ENCODE measurements at places on chromosomes 7 and 10.
A peak's percentile ranks its signal among the peaks of the same experiment; 100 is the strongest.

- DNase-seq, result no peak
Observed at GRCh38 chr10:10662716-10663408, 354.8 kb upstream of the CELF2 start.

DNA sequence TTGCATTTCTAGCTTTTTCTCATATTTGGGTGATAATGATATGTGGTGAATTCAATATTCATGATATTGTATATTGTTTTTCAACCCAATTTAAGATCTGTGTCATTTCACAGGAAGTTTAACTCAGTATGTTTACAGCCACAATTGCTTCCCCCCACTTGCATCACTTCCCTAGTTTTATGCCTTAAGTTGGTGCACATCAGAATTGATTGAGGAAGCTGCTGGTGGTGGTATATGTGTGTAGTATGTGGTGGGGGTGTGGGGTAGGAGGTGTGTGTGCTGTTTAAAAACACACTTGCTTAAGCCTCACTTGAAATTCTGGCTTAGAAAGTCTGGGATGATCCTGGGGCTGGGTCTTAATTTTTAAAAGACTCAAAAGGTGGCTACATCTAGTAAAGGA lies 245.1 kb upstream of the AOAH start:
- no peak for DNase-seq

GRCh38 chr10:115948465-115948864 lies 324.5 kb downstream of the GFRA1 start:
- DNase-seq, result no peak

GRCh38 chr10:50635286-50635685 lies 11.5 kb upstream of the SGMS1 start:
- no peak for DNase-seq

DNA sequence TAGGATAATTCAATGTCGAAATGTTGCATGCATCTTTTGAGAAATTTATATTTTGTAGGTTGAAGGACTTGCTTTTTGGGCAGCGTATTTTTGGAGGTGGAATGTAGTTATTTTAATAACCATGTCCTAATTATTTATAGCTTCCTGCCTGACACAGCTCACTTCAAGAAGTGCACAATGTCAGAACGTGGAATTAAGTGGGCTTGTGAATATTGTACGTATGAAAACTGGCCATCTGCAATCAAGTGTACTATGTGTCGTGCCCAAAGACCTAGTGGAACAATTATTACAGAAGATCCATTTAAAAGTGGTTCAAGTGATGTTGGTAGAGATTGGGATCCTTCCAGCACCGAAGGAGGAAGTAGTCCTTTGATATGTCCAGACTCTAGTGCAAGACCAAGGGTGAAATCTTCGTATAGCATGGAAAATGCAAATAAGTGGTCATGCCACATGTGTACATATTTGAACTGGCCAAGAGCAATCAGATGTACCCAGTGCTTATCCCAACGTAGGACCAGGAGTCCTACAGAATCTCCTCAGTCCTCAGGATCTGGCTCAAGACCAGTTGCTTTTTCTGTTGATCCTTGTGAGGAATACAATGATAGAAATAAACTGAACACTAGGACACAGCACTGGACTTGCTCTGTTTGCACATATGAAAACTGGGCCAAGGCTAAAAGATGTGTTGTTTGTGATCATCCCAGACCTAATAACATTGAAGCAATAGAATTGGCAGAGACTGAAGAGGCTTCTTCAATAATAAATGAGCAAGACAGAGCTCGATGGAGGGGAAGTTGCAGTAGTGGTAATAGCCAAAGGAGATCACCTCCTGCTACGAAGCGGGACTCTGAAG lies 620 bp downstream of the ZRANB1 start:
- no peak for DNase-seq

GRCh38 chr10:109726473-109726872 lies 196.8 kb downstream of the XPNPEP1 start:
- DNase-seq, result no peak

DNA sequence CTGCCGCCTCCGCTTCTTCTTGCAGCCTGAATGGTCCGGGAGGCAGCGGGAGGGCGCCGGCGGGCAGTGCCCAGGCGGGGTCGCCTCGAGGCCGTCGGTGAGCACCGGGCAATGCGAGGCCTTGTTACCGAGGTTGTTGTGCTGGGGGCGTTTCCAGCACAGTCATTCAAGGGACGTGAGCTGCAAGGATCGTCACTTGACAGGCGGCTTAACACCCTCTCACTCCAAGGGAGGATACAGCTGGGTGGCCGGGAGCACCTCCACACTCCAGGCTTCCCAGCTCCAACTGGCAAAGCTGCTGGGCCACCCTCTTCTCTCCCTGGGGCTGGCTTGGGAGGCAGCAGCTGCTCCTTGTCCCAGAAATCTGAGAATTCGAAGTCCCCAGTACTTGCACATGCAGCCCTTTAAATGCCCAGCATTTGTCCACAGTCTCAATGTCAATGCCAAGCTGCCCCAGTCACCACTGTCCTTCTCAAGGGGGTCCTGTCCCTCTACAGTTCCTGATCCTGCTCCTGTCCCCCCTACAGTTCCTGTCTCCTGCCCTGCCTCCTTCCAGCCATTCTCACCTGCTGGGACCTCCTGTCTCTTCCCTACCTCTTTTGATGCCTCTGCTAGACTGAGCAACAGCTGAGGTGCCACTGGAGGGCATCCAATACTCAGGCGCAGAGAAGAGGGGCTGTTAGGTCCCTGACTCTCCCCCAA lies 4.4 kb upstream of the HOXA11 start:
- peak; percentile 79 for DNase-seq

DNA sequence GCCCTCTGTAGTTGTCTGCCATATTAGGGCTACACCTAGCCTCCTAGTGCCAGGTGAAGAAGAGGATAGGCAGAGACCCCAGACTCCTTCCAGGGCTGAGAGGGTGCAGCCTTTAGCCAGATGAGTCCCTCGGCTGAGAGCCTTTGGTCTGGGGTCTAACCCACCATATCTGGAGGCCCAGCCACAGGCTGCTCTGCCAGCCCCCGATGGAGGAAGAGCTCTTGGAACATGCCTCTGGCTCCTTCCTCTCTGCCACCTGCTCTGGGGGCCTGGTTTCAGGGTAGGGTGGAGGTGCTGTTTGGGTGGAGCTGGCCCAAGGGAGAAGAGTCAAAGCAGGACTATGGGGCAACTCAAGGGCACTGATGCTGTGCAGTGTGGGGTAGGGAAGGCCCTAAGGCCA lies 1.4 kb downstream of the LRRC18 start:
- no peak for DNase-seq

DNA sequence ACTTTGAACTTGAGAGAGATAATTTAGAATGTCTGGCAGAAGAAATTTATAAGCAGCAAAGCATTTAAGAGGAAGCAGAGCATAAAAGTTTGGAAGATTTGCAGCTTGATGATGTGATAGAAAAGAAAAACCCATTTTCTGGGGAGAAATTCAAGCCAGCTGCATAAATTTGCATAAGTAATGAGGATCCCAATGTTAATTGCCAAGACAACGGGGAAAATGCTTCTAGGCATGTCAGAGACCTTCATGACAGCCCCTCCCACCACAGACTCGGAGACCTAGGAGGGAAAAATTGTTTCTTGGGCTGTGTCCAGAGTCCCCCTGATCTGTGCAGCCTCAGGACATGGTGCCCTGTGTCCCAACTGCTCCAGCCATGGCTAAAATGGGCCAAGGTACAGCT lies 263.6 kb upstream of the POT1 start:
- DNase-seq, result no peak

- DNase-seq, result peak; percentile 54
Observed at GRCh38 chr7:151013733-151014497, 10.4 kb downstream of the ATG9B start.

DNA sequence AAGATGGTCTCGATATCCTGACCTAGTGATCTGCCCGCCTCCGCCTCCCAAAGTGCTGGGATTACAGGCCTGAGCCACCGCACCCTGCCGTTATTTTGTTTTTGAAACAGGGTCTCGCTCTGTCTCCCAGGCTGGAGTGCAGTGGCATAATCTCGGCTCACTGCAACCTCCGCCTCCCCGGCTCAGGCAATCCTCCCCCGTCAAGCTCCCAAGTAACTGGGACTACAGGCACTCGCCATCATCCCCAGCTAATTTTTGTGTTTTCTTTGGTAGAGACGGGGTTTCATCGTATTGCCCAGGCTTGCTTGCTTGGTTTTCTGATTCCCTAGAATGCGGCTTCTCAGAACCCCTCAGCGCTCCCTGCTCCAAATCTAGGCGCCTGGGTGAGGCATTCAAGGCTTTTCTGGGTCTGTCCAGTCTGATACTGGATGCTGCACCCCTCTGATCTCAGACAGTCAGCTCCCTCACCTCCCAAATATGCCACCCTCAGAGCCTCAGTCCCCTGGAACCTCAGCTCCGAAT lies 1.3 kb downstream of the TFR2 start:
- DNase-seq, result no peak

DNA sequence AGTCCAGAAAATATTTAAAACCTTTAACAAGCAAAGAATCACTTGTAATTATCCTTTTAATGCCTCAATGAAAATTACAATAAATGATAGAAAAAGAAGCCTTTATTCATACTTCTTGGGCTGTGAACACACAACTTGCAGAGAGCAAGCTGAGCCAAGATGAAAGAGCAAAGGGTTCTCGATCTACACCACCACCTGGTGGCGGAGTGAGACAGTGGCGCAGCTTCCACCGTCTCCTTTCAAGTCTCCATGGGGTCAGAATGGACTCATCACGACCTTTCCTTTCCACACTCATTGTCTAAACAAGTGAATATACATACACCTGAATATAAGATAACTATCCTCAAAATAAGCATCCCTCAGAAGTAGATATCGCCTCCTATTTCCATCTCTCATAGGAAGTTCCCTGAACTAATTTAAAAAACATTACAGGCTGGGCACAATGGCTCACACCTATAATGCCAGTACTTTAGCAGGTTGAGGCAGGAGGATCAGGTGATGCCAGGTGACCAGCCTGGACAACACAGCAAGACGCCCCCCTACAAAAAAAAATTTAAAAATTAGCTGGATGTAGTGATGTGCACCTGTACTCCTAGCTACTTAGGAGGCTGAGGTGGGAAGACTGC lies 40.7 kb downstream of the ATE1 start:
- peak; percentile 36 for DNase-seq

- no peak for DNase-seq
Observed at GRCh38 chr7:14092331-14092730, 102.9 kb upstream of the ETV1 start.

GRCh38 chr7:79176859-79177477 lies 276.5 kb downstream of the MAGI2 start:
- no peak for DNase-seq

GRCh38 chr10:60299961-60300883 lies 89.5 kb downstream of the ANK3 start:
- DNase-seq, result no peak

DNA sequence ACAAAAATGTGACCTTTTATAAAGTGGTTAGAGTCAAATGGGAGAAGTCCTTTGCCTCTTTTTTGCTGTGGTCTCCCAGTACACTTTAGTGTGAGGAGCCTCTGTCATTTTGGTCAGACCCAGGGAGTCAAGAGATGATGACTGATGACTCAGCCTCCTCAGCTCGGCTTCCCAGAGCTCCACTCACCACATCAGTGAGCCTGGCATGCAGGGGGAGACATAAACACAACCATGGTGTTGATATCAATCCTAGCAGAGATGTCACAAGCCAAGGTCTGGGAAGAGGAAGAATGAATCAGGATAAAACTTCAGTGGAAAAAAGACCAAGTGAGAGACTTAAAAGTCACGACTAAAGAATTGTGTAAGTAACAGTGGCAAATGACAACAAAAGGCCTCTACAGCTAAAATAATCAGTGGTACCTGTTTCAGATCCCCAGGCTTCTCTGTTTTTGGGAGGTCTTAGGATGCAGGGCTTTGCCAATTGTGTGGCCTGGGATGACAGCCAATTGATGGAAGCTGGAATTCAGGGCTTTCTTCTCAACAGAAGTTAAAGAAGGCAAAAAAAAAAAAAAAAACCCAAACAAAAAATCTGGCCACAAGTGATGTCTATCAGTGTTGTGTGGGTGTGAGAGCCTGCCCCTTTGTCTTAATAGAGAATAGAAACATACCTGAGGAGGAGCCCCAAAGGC lies 50.2 kb downstream of the TFAM start:
- no peak for DNase-seq

- DNase-seq, result no peak
Observed at GRCh38 chr7:3518546-3518945, 217.5 kb downstream of the SDK1 start.

GRCh38 chr7:134879815-134880475 lies 100.5 kb downstream of the CALD1 start:
- no peak for DNase-seq

GRCh38 chr10:34815185-34816084 lies at the start of gene PARD3:
Gene PARD3 (minus strand): TSS chr10:34815296. CDS start chr10:34814995, 301 bp downstream.
- DNase-seq, result peak; percentile 60

- no peak for DNase-seq
Observed at GRCh38 chr7:103793614-103794013, 195.8 kb downstream of the RELN start.

DNA sequence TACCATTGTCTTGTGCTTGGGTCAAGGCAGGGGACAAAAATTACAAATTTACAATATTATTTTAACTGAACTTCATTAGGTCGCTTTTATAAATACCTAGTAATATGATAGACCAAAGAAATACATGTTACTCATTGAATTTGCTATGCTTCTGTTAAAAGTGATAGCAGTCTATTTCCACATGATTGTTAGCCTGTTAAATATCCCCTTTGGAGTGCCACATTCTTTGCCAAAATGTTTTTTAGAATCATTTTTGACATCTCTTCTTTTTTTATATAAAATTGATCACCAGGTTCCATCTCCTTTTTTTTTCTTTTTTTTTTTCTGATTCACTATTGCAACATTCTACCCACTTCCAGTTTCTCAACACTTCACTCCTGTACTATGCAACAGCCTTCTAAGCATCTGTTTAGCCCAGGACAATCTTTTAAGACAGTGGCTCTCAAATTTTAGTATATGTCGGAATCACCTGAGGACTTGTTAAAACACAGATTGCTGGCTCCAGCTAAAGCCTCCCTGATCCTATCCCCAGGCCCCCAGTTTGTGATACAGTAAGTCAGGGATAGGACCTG lies 16.4 kb upstream of the NDUFA5 start:
- no peak for DNase-seq

DNA sequence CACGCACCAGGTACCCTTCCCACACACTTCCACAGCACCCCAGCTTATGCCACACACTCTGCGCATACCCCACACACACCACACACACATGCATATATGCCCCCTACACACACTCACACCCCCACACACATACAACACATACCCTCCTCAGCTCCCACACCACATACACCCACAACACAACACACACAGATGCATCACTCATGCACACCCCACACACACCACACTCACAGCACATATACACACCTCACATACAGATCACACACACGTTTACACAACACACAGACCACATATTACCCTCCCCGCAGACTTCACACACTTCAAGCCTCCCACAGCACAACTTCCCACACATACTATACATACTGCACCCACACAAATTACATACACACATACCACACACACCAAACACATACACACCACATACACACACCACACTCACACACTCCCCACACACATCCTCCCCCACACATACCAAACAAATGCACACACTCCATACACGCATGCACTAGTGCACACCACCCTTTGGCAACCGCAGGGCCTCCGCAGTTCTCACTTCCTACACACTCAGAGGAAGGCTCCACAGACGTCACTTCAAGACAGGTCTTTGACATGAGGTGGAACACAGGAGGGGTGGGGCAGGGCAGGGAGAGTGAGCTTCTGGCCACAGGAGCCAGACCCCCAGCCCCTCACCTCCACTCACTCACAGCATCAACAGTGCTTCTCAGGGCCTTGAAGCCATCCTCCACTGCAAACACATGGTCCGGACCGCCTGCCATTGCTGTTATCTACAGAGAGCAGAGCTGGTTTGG lies 18.5 kb upstream of the ANTXRL start:
- DNase-seq, result no peak
